ENCODE measurements at places on chromosomes 1 and 21.
A peak's percentile ranks its signal among the peaks of the same experiment; 100 is the strongest.

GRCh38 chr1:95072117-95072516 is 634 bp downstream of the ALG14 start:
- no peak for DNase-seq

DNA sequence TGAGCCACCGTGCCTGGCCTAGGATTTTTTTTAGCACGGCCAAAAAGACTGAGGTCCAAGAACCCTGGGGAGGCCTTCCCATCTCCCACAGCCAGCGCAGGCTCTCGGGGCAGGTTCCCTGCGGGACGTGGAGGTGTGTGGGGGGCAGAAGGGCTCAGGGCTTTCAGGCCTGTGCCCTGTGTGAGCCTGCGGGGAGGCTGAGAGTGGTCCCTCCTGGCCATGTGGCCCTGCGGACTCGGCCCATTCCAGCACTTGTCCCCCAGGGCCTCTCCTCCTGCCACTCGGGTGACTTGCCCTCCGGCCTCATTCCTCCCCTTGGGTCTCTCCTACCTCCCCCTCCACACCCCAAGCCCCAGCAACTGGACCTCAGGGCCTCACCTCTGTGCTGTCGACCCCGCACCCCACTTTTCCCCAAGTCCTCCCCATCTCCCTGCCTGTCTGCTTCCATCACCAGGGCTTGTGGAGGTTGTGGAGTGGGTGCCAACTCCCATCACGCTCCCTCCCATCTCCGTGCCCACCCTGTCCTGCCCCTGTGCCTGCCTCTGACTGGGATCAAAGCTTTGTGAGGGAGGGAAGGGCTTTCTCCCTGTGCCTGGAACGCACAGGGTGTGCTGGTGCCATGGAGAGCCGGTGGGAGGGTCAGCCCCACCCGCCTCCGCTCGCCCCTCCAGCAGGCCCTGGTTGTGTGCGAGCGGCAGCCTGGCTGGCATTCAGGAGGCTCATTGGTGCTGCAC is 32.2 kb upstream of the DIP2A start:
- DNase-seq: no peak

GRCh38 chr1:173002891-173003838 is 47.6 kb downstream of the TNFSF18 start:
- no peak for DNase-seq

GRCh38 chr1:203130358-203130985 is 2.9 kb downstream of the ADORA1 start:
- DNase-seq: no peak

- no peak for DNase-seq
Measured at GRCh38 chr1:206025283-206025820, 1.7 kb upstream of the CTSE start.

DNA sequence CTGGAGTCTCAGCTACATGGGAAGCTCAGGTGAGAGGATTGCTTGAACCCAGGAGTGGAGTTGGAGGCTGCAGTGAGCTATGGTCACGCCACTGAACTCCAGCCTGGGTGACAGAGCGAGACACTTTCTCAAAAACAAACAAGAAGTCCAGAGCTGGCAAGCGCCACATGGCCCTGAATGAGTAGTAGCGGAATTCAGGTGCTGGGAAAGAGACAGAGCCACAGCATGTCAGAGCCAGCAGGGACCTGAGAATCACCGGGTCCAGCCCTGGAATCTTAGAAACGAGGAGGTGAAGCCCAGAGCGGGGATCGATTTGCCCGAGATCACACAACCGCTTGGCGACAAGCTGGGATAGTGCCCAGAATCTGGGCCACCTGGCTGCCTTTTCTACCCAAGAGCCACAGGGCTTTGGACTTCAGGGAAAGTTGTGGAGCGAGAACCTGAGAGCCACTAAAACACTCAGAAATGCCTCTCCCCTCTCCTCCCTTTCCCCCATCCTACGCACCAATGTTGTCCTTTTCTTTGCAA is 9.8 kb downstream of the ARL8A start:
- no peak for DNase-seq

DNA sequence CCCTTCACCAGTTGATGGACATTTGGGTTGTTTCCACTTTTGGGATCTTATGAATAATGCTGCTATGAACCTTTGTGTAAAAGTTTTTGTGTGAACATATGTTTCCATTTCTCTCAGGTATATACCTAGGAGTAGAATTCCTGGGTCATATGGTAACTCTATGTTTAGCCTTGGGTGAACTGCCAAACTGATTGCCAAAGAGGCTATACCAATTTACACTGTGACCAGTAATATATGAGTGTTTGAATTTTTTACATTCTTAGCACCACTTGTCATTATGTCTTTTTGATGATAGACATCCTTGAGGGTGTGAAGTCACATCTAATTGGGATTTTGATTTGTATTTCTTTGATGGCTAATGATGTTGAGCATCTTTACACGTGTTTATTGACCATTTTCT is 290.1 kb downstream of the DUSP10 start:
- DNase-seq: no peak

DNA sequence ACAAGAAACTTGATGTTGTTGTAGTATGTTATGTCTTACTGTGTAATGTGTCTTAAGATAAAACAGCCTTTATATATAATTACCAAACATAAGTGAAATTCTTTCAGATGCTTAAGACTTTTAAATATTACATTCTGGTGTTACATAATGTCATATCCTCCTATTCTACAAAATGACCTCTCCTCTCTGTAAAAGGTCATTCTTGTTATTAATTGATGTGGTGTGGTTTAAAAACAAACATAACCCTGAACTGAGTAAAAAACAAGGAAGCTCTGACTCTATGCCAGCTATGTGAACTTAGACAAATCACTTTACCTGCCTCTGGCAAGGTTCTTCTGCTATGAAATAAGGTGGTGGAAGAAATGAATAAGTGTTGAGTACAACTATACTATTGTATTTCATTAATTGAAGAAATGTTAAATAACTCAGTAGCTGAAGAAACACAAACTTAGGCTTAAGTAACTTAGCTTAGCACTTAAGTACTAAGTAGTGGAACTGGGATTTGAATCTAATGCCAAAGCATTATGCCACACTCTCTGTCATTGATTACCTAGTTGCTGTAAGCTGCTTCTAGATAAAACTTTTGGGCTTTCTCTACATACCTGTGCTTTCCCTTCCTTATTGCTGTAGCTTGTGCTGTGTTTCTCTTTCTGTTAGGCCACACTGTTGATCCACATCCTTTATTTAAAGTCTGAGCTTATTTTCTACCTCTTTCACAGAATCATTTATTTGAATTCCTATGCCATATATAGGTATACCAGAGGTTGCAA is 859 bp upstream of the ANGPTL1 start:
- no peak for DNase-seq

DNA sequence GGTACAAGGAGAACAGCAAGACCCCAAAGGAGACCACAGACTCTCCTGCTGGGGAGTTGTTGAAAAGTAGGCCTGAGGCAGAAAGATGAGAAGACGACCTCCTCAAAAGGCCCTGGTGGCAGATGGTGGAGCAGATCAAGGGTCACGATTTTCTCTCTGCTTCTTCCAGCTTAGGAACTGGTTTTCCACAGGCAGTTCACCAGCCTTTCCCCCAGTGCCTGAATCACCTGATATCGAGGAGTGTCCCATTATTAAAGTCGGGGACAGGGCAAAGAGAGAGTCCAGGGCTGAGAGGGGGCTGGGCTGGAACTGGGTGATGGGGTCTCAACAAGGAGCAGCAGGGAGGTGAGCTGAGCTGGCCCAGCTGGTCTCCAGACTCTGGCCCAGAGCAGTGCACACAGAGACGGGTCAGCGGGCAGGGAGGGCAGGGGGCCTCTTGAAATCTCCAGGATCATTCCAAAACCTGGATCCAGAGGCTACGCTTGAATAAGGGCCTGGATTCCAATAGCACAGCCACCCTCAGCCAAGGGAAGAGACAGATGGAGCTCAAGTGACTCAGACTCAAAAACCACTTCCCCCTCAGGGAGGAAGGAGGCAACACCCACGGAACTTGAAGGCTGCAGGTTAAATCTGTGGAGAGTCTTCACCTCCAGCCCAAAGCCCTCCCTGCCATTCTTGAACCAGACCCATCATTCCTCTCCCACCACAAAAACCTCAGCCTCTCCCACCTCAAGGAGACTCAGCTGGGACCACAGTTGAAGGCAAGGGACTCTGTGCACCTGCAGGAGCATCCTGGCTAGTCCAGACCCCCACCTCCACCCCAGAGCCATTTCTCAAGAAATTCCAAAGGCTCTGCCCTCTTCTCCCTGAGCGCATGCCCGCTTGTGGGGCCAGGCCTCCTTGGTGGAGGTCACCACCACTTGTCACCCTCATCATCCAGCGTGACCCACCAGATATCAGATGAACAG is at the start of gene S100A5:
Gene S100A5, minus strand, starts transcription at position 541 of the 968 bp plus-strand sequence. CDS start 743 bp downstream, outside the sequence.
- DNase-seq: no peak

GRCh38 chr1:202189001-202189790 is 4.4 kb upstream of the LGR6 start:
- peak; percentile 14 for DNase-seq

DNA sequence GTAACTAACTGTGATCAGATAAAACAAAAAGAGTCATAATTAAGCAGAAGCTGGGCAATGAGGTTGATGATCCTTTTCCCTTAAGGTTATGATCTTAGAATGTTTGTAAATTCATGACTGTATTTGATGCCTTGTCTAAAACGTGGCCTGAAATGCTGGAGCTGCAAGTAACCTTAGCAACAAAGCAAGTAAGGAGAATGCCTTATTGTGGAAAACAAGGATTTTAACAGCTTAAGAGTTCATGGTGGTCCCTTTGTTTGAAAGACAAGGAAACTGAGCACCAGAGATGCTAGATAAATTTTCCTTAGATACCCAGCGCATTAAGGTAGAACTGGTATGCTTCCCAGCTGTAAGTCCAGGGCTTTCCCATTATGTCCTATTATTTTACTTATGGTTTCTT is 25.7 kb upstream of the XPR1 start:
- no peak for DNase-seq

DNA sequence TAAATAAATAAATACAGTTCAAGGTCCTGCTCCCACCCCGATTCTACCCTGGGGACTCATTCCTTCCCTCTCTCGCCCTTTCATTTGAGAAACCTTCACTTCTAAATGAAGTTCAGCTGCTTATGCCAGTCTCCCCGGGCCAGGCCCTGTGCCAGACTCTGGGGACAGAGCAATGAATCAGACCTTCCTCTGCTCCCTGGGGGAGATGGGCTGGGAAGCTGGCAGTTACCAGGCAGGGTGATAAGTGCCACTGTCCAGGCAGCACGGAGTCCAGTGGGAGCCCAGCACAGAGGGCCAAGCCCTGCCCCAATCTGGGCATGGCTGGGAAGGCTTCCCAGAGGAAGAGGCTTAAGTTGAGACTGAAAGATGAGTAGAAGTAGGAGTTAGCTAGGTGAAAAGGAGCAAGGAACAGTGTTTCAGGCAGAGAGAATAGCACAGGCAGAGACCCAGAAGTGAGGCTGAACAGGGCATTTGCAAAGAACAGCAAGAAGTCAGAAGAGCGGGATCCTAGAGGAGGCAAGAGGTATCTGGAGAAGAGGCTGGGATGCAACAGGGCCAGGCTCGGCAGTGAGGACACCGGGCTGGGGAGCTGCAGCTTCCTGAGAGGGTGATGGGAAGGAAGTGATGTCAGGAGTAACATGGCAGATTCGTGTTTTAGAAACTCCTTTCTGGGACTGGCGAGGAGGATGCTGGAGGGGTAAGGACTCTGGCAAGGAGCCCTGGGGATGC is 13.5 kb downstream of the KCNQ4 start:
- no peak for DNase-seq

DNA sequence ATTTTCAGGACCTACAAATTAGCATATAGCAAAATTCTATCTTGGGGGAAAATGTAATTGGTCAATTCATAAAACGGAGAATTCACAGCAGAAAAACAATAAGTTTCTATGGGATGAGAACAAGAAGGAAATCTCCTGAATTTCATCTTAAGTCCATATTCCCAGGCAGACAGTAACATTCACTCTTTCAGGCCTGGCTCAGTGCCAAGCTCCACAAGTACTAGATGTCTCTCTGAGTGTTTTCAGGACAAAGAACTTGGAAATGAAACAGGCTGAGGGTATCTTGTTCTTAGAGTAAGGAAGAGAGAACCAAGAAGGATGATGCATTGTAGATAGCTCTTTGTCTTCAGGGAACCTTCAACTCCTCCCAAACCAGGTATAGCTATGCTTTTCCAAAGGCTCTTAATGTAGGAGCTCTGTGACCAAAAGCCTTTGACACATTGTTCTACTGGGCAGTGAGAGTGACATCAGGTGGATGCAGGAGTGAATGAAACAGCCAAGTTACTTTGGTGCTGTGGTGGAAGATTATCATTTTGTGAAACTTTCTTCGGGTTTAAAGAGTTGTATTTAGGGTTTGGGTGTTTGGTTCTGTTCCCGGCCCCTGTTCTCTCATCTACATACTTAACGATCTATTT is 298.3 kb downstream of the GPATCH2 start:
- no peak for DNase-seq

DNA sequence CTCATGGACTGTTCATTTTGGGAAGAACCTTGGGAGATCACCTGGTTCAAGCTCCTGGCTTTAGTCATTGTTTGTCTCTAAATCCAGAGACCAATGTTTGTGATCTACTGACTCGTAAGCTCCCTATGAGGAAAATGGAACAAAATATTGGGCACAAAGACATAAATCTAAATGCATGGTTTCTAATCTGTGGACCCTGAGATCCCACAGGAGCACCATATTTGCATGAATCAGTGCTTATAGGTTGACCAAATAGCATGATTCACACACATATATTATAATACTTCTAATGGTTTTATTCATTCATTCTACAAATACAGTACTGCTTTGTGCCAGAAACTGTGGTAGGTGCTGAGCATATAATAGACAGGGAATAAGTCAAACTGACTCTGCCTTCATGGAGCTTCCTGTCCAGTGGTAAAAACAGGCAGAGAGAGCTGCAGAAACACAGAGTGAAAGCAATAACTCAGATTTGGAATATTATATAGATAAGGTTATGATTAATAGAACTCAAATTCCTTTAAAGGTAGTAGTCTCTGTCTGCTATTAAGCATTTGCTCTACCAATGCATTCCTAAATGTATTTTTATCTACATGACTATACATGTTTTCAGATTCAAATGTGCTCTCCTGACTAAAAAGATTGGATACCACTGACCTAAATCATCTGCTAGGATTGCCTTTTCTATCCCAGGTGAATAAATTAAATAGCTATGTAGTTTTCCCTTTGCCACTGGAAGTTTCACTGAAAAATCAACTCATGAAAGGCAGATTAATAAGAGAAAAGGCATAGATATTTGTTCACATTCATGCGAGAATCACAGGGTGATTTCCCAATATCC is 198.6 kb upstream of the CAMK1G start:
- no peak for DNase-seq

GRCh38 chr1:36531833-36532232 is 49.1 kb upstream of the CSF3R start:
- DNase-seq: no peak

GRCh38 chr1:41387667-41388091 is 26.4 kb downstream of the FOXO6 start:
- peak; percentile 82 for DNase-seq

DNA sequence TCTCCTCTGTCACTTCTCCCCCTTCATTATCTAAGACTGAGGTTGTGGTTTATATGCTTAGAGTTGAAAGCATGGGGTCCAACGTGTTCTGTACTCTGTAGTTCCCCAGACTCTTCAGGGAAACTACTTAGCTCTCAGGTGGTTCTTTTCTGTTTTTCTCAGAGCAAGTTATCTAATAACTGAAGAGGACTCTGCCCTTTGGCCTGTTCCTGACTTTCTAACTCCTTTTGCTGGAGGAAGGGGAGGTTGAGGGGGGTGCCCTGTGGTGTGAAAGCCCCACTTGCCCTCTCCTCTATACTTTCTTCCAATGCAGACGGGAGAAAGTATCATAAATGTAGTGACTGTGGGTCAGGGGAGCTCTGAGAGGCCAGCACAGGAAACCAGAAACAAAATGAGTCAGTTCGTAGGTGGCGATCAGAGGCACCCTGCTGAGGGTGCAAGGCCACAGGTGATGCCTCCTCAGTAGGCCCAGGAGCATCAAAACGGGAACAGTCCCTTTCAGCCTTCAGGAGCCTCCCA is 5.0 kb downstream of the SLC25A44 start:
- DNase-seq: no peak
